Brain microvascular endothelial cell (primary cell): ENCODE measurements at places on chromosomes 16 and 17.

GRCh38 chr17:38556239-38556638 lies 49.5 kb downstream of the SRCIN1 start:
- no peak for DNase-seq

GRCh38 chr17:72613396-72613795 lies 479.1 kb downstream of the SLC39A11 start:
- DNase-seq, result no peak

- peak; percentile 27 for DNase-seq
Measured at GRCh38 chr16:72256398-72257066, 84.6 kb upstream of the PMFBP1 start.

GRCh38 chr17:3744014-3744413 lies 20.3 kb downstream of the HASPIN start:
- no peak for DNase-seq

- DNase-seq, result no peak
Measured at GRCh38 chr17:60345233-60345632, 46.7 kb downstream of the USP32 start.

DNA sequence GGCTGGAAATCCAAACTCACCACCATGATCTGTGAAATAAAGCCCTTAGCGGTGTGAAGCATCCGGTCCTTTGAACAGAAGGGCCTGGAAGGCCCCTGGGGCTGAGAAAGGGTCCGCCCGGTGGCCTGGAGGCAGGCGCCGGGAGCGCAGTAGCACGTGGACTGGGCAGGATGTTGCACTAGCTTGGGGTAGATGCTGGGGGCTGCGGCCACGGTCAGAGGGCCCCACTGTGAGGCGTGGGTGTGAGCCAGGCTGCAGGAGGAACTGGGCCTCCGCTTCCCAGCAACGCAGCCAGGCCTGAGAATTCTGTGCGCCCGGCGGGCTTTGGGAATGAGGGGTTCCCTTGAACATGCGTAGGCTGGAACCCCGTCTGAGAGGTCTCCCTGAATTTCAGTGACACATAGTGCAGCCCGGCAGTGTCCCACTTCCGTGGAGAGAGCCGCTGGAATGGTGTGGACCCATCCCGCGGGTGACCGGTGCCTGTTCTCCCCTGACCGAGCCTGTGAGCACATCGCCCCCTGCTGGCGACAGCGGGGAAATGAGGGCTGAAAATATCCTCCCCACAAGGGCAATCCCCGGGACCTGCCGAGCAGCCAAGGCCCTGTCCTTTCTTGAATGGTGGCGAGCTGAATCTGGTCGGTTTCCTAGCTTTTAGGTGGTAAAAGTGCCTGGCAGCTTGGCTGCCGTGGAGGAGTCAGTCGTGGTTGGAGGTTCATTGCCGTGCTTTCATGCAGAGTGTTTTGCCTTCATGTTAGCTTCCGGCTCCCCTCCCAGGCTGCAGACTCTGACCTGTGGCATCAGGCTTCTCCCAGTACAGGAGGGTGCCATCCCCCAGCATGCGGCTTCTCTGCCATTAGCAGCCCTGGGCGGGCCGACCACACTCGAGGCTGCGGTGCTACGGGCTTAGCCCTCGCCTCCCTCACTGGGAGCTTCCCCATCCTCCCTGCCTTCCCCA lies 43.8 kb downstream of the DNAJA2 start:
- DNase-seq, result peak; percentile 29

GRCh38 chr17:41539979-41540701 lies 12.0 kb upstream of the KRT19 start:
- no peak for DNase-seq

- DNase-seq, result no peak
Measured at GRCh38 chr16:12159028-12159427, 182.5 kb downstream of the SNX29 start.

DNA sequence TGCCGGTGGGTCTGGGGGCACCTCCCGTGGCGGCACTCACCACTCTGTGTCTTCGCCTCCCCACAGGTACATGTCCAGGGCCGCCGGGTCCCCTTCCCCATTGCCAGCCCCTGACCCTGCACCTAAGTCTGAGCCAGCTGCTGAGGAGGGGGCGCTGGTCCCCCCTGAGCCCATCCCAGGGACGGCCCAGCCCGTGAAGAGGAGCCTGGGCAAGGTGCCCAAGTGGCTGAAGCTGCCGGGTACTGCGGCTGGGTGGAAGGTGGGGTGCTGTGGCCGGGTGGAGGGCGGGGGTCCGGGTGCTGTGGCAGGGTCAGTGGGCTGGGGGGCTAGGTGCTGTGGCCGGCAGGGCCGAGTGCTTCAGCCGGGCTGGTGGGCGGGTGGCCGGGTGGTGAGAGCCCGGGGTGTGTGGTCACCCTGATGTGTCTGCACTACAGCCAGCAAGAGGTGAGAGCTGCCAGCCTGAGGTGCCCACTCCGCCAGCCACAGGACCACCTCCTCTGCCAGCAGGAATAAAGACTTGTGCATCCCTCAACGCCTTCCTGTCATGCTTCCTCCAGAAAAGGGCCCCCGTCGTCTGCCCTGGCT lies 5.7 kb downstream of the CENPX start:
- no peak for DNase-seq

- no peak for DNase-seq
Measured at GRCh38 chr16:66389256-66390176, 23.0 kb downstream of the CDH5 start.

DNA sequence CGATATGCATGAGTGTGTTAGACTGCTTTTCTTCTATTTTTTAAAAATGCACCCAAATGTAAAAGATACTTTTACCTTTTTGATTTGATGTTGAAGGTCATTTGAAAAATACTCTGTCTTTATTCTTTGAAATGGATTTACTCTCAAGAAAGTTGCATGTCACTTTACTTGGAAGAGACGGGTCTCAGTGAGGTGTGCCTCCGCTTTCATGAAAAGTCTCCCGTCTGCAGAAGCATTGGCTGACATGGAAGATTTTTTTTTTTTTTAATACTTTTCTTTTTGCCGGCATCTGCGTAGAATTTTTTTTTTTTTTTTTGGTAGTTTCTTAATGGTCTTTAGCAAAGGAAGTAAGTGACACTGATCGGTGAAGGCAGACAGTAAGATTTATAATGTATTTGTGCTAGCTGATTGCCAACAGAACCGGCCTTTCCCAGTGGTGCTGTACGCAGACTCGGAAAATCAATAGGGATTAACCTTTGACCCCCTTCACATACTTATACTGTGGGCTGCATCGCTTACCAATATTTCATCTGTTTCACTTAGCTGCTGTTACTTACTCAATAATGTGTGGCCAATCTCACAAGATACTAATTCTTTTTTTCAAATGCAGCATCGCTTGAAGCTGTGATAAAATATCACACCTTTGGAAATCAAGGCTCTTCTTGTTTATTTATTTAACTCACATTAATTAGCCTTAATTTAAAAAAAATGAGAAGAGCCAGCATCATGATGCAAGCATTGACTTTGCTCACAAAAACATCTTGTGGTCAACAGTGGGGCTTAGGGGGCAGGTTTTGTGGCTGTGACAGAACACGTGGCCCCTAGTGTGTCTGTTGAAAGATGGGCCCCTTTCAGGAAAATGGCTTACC lies 383.9 kb downstream of the WWOX start:
- DNase-seq, result no peak

GRCh38 chr16:85715169-85716021 lies 26.6 kb upstream of the GINS2 start:
- no peak for DNase-seq

- DNase-seq, result no peak
Measured at GRCh38 chr16:3074860-3075522, 9.6 kb downstream of the IL32 start.

GRCh38 chr17:63116967-63117830 lies 151.2 kb downstream of the TANC2 start:
- peak; percentile 41 for DNase-seq

GRCh38 chr16:79276501-79276900 lies 324.0 kb downstream of the MAF start:
- DNase-seq, result no peak

- DNase-seq, result peak; percentile 87
Measured at GRCh38 chr17:38748149-38748891, at the start of gene PCGF2. Gene PCGF2 (minus strand): TSS chr17:38748336. CDS start chr17:38740402, 7,934 bp downstream.

GRCh38 chr17:14123619-14124278 lies 54.4 kb downstream of the COX10 start:
- DNase-seq, result no peak

GRCh38 chr17:65022751-65023700 lies 33.5 kb downstream of the GNA13 start:
- peak; percentile 36 for DNase-seq

GRCh38 chr16:83023640-83024039 lies 396.9 kb downstream of the CDH13 start:
- DNase-seq, result no peak

DNA sequence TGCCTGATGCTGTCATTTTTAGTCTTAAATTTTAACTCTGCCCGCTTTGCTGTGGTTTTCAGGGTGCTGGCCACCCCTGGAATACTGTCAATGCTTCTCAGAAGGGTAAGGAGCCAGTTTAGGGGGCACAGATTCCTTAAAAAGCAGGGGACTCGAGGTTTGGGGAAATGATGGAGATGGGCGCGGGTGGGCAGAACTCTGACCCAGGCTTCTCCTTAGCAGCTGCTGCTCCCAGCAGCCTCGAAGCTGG lies 23.7 kb downstream of the STAT5A start:
- no peak for DNase-seq

GRCh38 chr17:60244656-60245055 lies 94.9 kb downstream of the CA4 start:
- no peak for DNase-seq

- no peak for DNase-seq
Measured at GRCh38 chr17:33595828-33596227, 302.7 kb upstream of the ASIC2 start.
